Activated CD4-positive, alpha-beta T cell treated with anti-CD3 and anti-CD28 coated beads for 36 hours (primary cell): ENCODE measurements at places on chromosomes 11 and 22. TPM values are rescaled to one million over a fixed set of nuclear protein-coding genes. Genes with fewer than 3 reads are reported as not detected.

GRCh38 chr22:19058713-19059451 is 63.3 kb downstream of the DGCR2 start:
- no peak overlapping the region for H3K27ac ChIP-seq
- no peak for DNase-seq
- peaks cover 23% of the 10 kb centered on the region for H3K36me3 ChIP-seq
- no peaks in the 10 kb centered on the region for H3K27me3 ChIP-seq
- H3K4me3 ChIP-seq = no peak overlapping the region

DNA sequence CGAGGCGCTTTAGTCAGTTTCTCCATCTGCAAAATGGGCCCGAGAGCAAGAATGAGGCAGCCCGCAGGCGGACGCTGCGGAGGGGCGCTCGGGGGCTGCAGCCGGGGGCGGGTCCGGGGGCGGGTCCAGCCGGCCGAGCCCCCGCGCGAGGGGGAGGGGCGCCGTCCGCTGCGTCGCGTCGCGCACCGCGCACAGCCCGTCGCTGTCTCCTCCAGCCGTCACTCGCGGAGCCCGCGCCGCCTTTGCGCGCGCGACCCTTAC is 282 bp downstream of the PC start:
- no peak overlapping the region for H3K27ac ChIP-seq
- H3K4me3 ChIP-seq = peak overlapping the region; percentile 78
- H3K4me1 ChIP-seq = peaks cover 18% of the 10 kb centered on the region
- no peaks in the 10 kb centered on the region for H3K27me3 ChIP-seq
- no peaks in the 10 kb centered on the region for H3K36me3 ChIP-seq

GGTLC2 gene
- not detected for total RNA-seq

CAVIN3 gene
- total RNA-seq = 25.5 TPM

OR10A4 gene
- not detected for total RNA-seq
